ENCODE measurements at places on chromosomes 2 and 18. TPM values are rescaled to one million over a fixed set of nuclear protein-coding genes. Genes with fewer than 3 reads are reported as not detected.

ESPNL gene
- total RNA-seq, result 0.77 TPM

ERBB4 gene
- total RNA-seq, result not detected

TLX2 gene
- total RNA-seq, result 0.23 TPM

CDH7 gene
- not detected for total RNA-seq

SPP2 gene
- total RNA-seq, result not detected

VAMP5 gene
- 68.3 TPM for total RNA-seq

MYOM1 gene
- not detected for total RNA-seq

IFIH1 gene
- 0.90 TPM for total RNA-seq

DSG4 gene
- not detected for total RNA-seq

CCBE1 gene
- total RNA-seq, result 152 TPM

- DNase-seq, result no peak
These were observed 313.5 kb upstream of the SLC39A10 start for GRCh38 chr2:195343540-195343939.

GRCh38 chr18:76452357-76452756 lies 42.7 kb downstream of the ZNF516 start:
- DNase-seq, result peak; percentile 54

GRCh38 chr2:107529146-107529545 lies 297.5 kb upstream of the RGPD4 start:
- no peak for DNase-seq

DNA sequence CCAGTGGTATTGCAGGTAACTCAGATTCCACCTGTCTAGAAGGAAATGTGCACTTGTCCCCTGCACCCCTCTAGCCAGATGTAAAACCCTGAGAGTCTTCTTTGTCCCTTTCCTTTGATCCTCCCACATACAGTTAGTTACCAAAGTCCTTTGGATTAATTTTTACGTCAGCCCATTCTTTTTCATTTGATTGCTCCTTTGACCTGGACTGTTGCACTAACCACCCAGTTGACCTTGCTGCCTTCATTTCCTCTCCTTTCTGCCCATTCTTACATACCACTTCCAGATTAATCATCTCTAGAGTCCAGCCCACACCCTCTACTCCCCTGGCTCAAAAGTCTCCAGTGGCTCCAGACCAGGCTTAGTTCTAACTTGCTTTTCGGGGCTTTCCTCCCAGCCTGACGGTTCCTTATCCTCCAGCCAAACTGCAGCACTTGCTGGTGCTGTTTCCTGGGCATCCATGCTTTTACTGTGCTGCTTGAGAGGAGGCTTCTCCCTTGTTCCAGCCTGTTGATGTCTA lies 99.3 kb downstream of the SPTBN1 start:
- DNase-seq, result no peak

- DNase-seq, result no peak
These were observed 98.7 kb upstream of the THOC1 start for GRCh38 chr18:366466-367061.

DNA sequence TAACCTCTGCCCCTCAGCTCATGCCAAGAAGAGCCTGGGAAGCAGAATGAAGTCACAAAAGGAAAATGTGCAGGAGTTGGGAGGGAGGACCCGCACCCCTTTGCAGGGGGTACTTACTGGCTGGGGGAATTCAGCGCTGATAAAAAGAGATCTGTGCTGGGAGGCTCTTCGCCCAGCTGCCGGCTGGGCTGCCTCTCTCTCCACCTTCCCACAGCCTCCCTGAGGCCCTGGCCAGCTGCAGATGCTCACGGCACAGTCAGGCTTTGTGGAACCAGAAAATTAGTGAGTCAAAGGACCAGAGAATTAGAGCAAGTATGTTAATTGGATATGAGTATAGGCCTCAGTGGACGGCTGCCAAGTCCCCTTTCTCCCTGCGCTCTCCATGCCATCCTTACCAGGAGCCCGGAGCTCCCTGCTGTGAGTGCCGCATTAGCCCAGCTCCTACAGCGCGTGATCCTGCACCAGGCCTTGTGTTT lies 181.7 kb upstream of the SH3BP4 start:
- DNase-seq, result no peak

DNA sequence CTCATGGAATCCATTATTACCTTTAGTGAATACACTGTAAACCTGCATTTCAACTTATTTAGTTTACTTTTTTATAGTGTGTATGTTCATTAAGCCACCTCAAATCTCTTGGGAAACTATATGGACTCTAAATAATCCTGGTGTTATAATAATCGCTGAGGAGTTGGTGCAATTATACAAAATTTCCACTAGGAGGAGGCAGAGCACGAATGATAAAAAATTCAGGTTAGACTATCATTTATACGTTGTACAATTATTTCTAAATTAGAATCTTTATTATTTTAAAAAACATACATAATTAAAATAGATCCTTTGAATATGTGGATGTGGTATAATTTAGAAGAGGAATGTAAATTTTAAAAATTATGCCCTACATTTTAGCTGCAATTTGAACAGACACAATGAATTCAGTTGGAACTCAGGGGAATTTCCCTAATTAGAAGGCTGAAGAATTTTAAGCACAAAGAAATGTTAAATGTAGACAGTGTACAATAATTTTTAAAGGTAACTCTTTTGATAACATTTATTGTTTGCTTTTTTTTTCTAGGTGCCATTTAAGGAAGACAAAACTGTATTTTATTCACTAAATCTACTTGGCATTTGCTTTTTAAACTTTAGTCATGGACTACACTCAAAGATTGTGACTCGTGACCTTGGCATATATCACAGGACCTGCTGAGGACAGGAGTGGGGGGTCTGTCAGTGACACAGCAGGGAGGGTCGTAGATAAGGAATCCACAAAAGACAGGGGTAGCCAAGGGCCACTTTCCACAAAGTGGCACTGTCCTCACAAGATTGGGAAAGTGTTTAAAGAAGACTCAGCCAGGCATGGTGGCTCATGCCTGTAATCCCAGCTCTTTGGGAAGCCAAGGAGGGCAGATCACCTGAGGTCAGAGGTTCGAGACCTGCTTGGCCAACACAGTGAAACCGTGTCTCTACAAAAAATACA lies 45.5 kb downstream of the RAB12 start:
- DNase-seq, result peak; percentile 30

- DNase-seq, result no peak
These were observed 327.7 kb downstream of the SUCLG1 start for GRCh38 chr2:84131278-84131830.

- no peak for DNase-seq
These were observed 317.5 kb upstream of the TRIB2 start for GRCh38 chr2:12399240-12399639.

DNA sequence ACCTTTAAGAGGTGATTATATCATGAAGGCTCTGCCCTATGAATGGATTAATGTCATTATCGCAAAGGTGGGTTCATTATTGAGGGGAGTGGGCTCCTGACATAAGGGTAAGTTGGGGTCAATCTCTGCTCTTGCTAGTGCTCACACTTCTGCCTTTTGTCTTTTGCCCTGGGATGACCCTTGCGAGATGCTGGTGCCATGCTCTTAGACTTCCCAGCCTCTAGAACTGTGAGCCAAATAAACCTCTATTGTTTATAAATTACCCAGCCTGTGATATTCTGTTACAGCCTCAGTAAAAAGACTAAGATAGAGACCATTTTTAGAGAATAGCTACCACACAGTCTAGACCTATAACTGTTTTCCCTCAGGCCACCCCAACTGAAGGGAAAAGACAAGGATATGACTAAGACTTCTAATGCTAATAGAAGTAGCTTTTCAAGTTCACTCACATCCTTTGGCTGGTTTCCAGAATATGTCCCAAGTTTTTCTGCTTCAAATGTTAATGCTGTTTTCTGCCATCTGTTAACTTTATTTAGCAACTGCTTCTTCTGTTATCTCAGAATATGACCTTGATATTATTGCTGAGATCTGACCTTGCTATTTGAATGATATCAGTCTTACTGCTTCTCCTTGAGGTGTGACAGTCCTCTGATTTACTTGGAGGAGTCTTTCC lies 65.1 kb upstream of the STAM2 start:
- DNase-seq, result peak; percentile 84

DNA sequence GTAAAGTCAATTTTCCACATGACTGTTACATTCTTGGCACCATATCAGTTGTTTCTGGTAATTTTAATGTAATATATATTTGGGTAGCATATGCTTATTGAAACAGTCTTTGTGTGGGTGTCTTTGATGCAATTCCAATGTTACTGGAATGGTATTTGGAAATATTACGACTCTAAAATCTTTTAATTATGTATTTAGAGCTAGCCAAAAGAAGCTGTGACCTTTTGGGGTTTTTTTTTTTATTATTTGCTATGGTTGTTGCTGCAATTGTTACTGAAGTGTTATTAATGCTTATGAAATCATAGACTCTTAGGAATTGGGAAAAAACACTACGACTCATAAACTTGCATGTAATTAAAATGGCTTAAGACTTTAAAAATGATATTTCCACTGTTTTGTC lies 95.9 kb downstream of the AOX1 start:
- no peak for DNase-seq

DNA sequence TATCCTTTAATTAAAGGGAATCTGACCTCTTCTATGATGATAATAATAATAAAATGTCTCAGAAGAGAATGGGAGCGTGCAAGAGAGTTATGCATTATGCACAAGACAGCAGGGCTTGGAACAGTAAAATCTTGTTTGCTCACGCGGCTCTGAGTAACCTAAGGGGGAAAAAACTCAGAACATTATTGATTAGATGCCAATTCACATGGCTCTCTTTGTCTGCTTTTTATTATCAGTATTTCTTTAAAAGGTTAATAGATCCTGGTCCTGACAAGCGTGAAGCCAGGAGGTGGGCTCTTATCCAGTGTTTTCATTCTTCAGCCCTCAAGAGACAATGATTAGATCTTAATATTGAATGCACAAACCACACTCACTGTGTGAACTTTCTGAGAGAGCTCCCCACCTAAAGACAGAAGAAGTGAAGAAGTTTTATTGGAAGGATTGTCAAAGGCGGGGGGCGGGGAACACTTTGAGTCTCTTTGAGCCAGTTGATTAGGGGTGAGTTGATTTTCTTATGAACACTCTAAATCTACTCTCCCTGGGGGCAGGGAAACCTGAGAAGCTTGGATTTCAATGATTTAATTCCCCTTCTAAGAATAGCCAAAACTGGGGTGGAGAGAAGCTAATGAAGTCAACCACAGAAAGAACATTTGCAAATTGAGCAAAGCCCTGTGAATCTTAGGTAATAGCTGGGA lies 127.5 kb upstream of the CTAGE1 start:
- no peak for DNase-seq

DNA sequence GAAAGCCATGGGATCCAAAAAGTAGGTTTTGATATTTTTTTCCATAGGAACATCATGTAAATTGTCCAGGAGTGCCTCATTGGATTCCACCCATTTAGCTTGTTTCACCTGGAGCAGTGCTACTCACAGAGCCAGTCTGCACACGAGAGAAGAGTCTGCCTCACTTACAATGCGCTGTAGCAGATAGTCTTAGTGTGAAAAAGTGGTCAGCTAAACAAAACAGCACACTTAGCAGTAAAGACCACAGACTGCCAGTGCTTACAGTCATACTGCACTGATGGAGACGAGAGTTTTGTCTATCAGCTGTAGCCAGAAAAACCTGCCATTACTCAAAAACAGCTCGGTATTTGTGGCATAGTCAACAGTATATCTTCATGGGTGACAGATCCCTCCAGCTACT lies 113.5 kb upstream of the LDLRAD4 start:
- no peak for DNase-seq

DNA sequence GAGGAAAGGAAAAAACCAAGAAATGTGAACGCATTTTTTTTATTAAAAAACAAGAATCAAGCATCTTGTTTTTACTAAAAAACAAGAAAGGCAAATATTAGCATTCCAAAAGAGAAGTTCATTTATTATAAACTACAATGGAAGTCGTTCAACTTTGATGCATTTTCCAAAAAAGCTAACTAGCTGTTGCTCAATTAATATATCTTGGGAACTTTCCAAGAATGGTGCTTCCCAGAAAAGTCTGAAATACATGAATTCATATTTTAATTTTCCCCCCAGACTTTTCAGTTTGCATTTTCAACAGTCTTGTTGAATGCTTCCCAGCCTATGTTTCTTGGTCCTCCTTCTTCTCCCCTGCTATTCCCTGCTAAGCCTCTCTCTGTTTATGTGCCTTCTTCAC lies 7.5 kb upstream of the RND3 start:
- no peak for DNase-seq

DNA sequence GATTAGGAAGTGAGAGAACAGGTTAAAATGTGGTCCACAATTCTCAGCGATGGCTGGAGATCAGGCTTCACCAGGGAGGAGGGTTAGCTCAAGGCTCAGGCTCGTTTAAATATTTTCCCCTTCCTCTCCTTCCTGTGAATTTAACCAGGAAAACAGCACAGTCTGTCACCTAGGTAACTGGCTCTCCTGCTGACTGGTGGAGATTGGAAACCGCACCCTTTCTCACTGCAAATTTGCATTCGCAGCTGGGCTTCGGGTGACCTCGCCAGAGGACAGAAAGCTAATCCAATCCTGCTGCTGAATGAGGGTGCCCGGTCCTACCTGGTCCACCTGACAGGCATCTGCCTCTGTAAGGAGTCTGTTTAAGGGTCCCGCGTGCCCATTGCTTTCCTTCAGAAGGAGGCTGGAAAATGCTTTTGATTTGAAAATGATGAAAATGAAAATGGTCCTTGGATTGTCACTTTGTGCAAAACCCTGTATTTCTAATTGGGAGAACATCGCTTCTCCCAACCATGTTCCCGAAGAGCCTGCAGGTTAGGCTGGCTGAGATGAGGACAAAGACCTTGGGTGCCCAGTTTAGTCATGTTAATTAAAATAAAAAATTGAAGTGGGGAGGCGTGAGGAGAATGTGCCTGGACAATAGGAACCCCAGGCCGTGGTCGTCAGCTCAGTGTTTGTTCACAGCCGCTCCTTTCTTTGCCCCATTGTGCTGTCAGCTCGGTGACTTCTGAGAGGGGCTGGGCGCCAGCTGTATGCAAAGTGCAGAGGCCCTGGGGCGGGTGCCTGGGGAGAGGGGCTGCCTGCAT lies 43.4 kb upstream of the MTCL1 start:
- no peak for DNase-seq

- no peak for DNase-seq
These were observed 220.1 kb downstream of the OTX1 start for GRCh38 chr2:63270717-63271116.

DNA sequence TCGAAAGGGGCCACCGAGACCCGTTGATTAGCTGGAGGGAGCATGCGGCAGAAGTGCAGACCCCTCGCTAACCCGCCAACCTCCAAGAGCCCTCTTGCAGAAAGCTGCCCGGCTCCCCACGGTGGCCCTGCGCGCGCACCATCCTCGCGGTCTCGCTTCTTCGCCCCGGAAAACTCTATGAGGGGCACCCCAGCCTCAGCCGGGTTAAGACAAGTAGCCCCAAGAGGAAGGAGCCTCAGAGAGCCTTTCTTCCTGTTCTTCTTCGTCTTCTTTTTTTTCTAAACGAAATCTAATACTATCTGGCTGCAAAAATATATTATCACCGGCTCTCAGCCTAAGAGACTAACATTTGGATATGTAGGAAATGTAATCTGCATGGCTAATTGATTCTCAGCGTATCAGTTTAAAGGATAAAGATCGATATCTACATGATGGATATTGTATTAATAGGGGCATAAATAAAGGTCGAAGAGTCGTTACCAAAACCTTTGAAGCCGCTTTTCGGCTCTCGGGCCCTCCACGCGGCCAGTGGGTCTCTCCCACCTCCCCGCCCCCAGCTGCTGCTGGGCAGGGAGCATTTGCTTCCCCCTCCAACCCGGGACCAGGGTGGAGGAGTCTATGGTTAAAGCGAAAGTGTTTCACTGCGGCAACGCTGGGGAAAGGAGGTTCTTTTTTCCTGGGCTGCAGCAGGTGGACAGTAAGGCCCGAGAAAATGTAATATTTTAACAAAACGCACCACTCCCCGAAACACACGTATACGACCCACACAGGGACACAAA lies 6.1 kb upstream of the PAX3 start:
- DNase-seq, result no peak
